ENCODE measurements at places on chromosomes 3 and 15.

- no peak for DNase-seq
These were observed 8.0 kb downstream of the TBC1D2B start for GRCh38 chr15:78069462-78070029.

GRCh38 chr15:68432441-68433064, 590 bp upstream of the ITGA11 start:
- no peak for DNase-seq

DNA sequence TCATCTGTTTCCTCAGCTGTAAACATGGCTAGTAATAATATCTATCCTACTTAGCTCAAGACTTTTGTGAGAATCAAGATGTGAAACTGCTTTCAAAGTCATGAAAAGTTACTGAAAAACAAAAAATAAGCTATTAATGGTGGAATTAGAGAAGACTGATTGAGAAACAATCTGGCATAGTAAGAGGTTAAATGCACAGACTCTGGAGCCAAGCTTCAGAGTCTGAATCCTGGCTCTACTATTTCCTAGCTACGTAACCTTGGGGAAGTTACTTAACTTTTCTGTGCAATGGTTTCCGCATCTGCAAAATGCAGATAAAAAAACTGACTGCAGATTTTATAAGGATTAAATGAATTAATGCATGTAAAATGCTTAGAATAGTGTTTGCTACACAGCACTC, 28.8 kb downstream of the LRRFIP2 start:
- no peak for DNase-seq

DNA sequence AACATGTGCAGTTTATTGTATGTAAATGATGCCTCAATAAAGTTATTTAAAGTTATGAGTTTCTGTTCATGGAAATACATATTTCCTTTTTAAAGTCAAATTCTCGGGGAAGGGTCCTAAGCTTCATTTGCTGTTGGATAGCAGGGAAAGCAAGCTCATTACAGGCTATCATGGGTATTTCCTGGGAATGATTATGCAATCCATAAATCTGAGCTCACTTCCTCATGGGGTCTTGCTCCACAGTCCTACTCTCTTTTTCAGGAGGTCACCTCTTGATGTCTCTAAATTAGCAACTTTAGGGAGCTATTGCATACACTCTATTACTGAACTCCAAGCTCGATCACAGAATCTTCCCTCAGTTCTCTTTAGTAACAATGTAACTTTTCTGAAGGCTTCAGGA, 69.9 kb upstream of the TP63 start:
- DNase-seq = no peak

GRCh38 chr15:38627689-38628277, 63.2 kb upstream of the RASGRP1 start:
- no peak for DNase-seq

- no peak for DNase-seq
These were observed 71.6 kb upstream of the ACP3 start for GRCh38 chr3:132245552-132246142.

- DNase-seq = no peak
These were observed 169.2 kb downstream of the ROBO1 start for GRCh38 chr3:79598594-79598993.

- DNase-seq = no peak
These were observed 35.9 kb downstream of the CFAP91 start for GRCh38 chr3:119738741-119739140.

DNA sequence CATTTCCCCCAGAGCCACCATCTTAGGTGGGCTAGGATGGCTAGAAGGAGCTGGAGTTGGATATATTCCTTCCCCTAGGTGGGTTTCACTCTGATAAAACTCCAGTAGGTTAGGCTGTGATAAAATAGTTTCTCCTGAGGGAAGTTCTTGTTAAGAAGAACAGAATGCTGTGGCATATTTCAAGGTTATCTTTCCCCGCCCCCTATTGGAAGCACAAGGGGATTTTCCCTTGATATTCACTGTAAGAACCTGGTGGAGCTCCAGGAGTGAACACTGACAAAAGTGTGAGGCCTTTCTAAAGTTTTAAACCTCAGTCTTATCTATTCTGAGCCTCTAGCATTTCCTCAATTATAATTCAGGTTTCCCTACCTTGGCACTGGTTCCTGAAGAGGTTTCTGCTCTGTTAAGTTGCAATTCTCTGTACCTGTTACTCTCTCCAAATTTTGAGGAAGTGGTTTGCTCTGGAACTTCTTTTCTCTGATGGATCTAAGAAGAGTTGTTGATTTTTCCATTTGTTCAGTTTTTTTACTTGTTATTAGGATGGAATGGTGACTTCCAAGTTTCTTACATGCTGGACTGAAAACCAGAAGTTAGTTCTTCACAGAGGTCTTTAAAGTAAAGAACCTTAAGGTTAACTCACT, 113.5 kb downstream of the GMPS start:
- no peak for DNase-seq

DNA sequence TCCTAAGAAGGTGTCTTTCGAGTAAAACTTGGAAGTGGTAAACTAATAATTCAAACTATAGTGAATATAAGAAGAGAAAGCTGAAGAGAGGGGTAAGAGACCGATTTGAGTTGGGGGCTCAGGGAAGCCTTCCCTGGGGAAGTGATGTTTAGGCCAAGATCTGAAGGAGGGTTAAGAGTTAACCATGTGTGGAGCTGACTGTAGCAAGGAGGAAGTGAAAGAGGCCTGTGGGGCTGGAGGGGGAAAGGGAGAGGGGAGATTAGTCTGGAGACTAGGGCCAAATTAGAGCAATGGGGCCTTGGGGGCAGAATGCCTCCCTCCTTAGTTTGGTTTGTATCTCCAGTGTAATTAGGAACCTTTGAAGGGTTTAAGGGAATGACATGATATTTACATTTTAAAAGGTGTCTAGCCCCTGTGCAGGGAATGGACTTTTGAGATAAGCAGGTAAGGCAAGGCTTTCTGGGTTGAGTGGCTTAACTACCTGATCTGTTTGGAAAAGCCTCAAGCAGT, 2.2 kb downstream of the ZNF592 start:
- no peak for DNase-seq

- no peak for DNase-seq
These were observed 151.0 kb upstream of the ROBO2 start for GRCh38 chr3:76888856-76889255.

GRCh38 chr3:126317029-126317996, 39.9 kb downstream of the KLF15 start:
- DNase-seq = no peak

GRCh38 chr15:90388462-90389380, 679 bp downstream of the IQGAP1 start:
- DNase-seq = no peak

Data from activated CD8-positive, alpha-beta memory T cell treated with anti-CD3 and anti-CD28 coated beads for 4 hours (primary cell).